ENCODE measurements at places on chromosomes 1 and 21.

DNA sequence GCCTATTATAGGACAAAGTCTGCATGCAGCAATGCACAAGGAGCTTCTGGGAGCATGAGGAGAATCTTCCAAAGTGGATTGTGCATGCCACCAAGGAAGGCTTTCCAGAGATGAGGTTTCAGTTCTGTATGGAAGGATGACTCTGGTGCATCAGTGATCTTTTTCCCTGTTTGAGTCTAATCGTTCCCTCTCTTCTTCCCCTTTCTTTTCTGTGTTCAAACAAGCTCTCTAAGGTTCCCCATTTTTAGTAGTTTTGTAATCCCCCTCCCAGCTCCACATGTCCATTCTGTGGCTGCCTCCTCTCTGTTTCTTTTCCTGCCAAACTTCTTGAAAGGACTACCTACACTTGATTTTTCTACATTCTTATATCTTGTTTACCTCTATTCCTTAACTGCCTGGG is 43.3 kb upstream of the USP25 start:
- DNase-seq: no peak

GRCh38 chr21:16028142-16028541 is 298.4 kb downstream of the USP25 start:
- DNase-seq: no peak

- DNase-seq: no peak
These were observed 4.3 kb upstream of the PIK3R3 start for GRCh38 chr1:46136711-46137110.

- no peak for DNase-seq
These were observed 884 bp downstream of the PHACTR4 start for GRCh38 chr1:28370239-28371009.

- no peak for DNase-seq
These were observed 67.6 kb upstream of the ST6GALNAC5 start for GRCh38 chr1:76799700-76800099.

DNA sequence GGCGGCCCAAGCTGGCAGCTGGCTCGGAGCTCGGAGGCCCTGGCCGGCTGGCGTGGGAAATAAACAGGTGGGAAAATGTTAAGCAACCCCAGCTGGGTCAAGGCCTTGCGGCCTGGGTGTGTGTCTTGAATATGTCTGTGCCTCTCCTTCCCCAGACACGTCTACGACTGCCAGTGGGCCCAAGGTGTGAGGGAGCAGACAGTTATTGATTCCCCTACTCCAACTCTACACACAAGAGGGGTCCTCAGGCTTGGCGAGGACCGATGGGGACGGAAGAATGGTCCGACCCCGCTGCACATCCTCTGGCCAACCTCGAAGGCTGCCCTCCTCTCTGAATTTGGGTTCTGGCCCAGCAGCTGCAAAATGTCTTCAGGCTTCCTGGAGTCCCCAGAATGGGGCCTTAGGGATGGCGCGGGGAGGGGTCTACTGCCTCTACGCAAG is 2.2 kb downstream of the IL22RA1 start:
- no peak for DNase-seq

- no peak for DNase-seq
These were observed 40.4 kb upstream of the MPC2 start for GRCh38 chr1:167977245-167977644.

DNA sequence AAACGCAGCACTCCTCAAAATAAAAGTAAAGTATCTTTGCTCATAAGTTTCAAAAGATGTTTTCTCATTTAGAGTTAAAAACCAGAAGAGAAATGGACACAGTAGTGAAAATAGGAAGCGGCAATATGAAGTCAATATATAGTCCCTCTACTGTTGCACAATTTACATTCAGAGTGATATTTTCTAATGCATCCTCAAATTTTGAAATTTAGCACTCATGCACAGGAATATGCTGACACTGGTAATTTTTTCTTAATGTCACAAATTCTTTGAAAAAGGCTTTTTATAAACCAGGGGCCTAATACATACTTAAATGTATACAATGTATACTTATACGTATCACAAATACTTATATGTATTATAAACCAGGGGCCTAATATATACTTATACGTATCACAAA is 19.5 kb downstream of the ST7L start:
- DNase-seq: no peak

DNA sequence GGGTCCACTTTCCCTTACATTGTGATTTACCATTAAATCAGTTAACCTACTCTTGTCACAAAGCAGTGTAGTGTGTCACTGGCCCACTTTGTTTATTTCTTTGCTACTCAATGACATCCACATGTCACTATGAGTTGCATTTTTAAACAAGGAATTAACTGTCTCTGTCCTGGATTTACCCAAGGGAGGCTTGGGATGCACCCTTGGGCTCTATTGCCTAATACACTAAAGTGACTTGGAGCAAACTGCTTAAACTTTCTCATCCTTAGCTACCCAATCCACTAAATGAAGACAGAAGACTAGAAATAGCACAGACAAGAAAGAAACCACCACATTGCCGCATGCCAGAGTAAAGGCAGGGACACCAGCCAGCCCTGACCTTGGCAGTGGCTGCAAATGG is 136.2 kb upstream of the TIAM1 start:
- DNase-seq: no peak

DNA sequence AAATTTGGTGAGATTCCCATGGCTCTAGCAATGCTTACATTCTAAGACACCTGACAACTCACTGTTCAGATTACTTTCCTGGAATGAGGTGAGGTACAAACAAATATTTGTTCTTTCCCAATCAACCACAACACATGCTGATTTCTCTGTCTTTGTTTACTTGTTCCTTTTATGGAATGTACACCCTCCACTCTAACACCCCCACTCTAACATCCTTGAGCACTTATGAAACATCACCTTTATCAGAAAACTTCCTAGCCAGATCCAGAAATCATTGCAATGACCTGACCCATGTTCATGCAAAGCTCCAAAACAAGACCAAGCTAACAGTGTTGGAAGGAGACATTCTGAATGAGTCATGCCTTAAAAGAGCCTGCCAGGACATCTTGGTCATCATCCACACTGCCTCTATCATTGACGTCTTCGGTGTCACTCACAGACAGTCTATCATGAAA is 35.5 kb downstream of the HSD3B1 start:
- DNase-seq: no peak

DNA sequence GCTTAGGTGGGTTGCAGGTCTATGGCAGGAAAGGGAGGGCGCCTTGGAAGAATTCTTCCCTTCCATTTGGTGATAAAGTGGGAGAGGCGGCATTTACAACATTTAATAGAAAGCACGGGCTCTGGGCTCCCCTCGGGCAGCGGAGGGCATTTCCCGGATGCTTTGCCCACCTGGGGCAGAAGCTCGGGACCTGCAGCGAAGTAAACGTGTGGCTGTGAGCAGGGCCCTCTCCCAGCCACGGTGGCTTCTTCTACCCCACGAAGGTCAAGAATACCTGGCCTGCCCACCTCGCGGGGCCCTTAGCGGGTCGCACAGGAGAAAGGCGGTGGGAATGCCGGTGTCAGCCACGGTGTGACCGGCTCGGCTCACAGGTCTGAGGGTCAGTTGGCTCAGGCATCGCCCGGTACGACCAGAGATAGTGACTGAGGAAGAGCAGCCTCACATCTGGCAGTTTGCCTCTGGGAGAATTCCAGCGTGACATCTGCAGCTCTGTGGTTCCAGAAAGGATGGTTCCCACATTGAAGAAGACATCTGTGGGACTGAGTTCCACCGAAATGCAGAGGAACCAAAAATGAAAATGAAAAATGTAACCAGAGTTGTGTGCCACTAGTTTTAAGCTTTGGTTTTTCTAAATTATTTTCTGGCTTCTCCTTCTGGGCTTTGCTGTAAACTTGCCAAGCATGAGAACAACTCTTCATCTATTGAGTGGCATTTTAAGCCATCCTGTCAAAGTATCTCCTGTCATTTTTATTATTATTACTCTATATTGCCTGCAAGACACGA is 720 bp upstream of the F3 start:
- no peak for DNase-seq

DNA sequence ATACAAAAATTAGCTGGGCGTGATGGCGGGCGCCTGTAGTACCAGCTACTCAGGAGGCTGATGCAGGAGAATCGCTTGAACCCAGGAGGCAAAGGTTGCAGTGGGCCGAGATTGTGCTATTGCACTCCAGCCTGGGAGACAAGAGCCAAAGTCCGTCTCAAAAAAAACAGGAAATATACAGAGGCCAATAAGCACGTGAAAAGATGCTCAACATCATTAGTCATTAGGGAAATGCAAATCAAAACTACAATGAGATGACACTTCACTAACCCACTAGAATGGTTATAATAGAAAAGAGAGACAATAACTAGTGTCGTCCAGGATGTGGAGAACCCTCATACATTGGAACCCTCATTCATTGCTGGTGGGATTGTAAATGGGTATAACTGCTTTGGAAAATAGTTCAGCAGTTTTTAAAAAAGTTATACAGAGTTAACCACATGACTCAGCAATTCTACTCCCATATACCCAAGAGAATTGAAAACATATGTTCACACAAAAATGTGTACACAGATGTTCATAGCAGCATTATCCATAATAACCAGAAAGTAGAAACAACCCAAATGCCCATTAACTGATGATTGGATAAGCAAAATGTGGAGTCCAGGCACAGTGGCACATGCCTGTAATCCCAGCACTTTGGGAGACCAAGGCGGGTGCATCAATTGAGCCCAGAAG is 6.4 kb upstream of the E2F2 start:
- DNase-seq: no peak

DNA sequence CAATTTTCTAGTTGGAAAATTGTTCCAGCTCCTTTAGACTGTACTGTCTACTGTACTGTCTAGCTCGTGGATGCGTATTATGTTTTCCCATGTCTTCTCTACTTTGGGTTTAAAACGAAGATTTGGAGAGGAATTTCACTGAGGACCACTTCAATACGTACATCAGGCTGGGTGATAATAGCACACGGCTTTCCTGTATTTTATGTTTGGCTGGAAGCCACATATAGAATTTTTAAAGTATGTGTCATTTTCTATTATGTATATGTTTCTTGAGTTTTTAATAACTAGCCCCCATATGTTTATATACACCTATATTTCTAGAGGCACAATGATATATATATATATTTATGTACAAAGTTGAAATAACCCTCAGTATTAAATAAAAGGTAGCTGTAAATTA is 226.4 kb downstream of the GREM2 start:
- no peak for DNase-seq

DNA sequence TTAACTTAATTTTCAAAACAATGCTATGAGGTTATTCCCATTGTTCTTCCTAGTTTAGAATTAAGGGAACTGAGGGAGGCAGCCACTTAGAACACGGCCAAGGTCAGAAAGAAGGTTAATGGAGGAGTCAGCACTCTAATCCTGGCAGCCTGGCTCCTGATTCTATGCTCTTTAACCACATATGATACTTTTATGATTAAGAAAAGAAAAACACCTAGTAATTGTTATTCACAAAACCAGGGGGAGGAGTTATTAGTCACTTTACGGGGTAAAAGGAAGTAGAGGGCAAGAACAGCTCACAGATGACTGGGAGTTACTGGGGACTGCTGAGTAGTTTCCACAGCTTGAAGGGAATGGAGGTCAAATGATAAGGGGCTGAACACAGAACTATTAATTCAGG is 38.6 kb downstream of the GADD45A start:
- DNase-seq: no peak

GRCh38 chr1:8212580-8213031 is 105.3 kb upstream of the SLC45A1 start:
- no peak for DNase-seq

GRCh38 chr1:205375835-205376545 is 19.3 kb upstream of the KLHDC8A start:
- DNase-seq: no peak

All from stimulated activated CD4-positive, alpha-beta T cell treated with anti-CD3 and anti-CD28 coated beads, Interleukin-4, amount 100 ng/mL, for 1 hour (primary cell).